ENCODE measurements at places on chromosomes 11 and 22.

DNA sequence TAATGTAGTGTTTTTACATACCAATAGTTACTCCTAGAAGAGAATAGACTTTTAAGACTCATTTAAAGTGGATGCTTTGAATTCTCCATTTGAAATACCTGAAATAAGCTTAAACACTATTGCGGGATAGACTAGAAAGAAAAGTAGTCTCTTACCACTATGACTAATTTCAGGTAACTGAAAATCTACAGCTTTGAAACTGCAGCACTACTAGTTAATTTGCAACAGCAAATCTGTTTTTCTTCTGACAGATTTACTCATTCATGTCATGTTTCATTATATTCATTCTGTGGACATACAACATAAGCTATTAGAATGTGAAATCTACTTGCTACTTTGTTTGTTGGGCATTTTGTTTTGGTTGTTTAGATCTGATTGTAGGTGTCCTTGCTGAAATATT is 153.6 kb downstream of the MAML2 start:
- DNase-seq: no peak

DNA sequence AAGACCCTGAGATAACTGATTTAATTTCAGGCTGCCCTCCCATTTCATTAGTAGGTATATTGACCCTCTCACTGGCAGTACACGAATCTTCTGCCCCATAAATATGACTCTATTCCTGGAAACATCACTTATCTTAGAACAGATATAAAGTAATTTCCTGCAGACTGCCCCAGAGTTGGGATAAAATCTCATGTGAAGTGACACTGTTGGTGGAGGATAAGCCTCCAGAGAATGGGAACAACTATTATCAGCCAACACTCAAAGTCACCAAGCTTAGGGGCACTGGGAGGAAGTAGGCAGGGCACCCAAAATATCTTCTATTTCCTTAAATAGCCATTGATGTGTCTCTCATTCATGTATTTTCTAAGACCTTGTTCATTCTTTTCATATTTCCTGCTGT is 8.2 kb downstream of the OR51B5 start:
- DNase-seq: no peak

DNA sequence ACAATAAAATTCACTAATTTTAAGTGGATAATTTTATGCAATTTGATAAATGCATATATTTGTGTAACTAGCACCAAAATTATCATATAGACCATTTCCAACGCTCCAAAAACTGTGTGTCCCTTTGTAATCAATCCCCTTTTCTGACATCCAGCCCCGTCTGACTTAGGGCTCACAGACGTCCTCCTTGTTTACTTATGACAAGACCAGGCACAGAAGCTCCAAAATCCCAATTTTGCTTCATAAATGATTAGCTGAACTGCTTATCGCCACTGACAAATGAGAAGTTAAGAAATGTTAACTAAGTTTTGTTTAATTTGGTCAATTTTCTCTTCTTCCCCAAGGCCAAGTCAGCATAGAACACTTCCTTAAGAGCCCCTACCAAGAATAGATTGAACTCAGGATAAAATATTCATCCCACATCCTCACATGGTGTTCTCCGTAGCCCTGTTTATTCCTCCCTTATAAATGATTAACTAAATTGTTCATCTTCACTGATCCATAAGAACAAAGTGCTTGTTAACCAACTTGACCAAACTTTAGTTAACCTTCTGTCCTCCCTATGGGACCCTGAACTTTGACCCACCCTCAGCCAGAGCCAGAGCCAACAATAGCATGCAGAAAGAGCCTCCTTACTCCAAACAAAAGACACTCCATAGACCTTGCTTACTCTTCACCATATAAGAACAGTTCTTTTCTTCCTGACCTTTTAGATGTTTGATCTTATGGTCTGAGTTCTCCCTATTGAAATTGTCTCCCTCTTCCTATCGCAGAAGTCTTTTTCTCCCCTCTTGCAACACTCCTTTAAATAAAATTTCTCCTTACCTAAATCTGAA is 30.8 kb upstream of the GLYAT start:
- DNase-seq: no peak

DNA sequence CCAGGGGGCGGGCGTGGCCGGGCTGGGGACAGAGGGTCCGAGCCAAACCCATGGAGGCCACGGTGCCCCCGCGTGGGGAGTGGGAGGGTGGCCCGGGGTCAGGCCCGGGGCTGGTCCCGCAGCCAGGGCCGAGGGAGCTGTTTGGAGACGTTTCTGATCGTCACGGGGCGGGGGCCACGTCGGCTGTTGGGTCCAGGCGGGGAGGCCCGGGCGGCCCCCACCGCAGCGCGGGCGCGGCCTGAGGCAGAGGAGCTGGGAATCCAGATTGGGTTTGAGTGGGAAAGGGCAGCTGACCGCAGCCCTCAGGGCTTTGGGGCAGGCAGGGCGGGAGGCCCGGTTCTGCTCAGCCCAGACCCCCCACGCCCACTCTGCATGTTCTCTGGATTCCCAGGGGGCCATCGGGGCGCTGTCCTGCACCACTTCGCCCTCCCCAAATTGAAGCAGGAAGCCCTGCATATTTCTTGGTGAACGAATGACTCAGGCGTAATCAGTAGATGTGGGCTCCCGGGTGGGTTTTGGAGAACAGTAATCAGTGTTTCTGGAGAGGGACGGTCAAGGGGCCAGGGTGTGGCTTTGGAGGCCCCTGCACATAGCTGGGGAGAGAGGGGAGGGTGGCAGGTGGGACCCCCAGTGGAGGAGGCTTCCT is 583 bp downstream of the MRPL23 start:
- DNase-seq: no peak

GRCh38 chr11:12454782-12455181 is 77.4 kb downstream of the PARVA start:
- no peak for DNase-seq

DNA sequence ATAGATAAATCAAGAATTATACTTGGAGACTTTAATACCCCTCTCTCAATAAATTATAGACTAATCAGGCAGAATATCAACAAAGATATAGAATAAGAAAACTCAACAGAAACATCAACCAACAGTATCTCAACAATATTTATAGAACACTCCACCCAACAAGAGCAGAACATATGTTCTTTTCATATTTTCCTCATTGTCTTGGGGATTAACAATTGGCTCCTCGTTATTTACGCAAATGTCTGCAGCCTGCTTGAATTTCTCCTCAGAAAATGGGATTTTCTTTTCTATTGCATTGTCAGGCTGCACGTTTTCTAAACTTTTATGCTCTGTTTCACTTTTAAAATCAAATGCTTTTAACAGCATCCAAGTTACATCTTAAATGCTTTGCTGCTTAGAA is 37.0 kb upstream of the FBLN1 start:
- no peak for DNase-seq

- no peak for DNase-seq
Measured at GRCh38 chr11:97687111-97687510, 1297.3 kb downstream of the JRKL start.

- peak; percentile 16 for DNase-seq
Measured at GRCh38 chr11:68684385-68685356, at the start of gene GAL. Gene GAL (plus strand): TSS chr11:68684544. CDS start chr11:68684924, 380 bp downstream.

DNA sequence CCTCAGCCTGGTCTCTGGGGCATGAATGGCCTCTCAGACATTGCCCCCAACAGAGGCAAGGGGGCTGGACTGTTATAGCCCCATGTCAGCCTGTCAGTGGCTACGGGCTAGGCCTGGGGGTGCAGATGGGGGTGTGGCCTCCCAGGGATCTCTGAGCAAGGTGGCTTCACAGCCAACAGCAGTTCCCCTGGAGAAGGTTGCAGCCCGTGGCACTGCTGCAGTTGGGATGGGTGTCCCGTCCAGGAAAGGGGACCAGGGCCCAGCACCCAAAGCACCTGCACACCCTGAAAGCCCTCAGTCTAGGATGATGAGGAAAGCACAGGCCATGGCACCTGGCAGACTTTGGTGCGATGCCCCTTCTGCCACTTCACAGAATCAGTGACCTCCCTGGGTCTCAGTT is 101.3 kb downstream of the TP53I11 start:
- no peak for DNase-seq

- DNase-seq: no peak
Measured at GRCh38 chr11:46947399-46948077, 11.0 kb downstream of the CSTPP1 start.
